ENCODE measurements at places on chromosomes 3 and 15.

DNA sequence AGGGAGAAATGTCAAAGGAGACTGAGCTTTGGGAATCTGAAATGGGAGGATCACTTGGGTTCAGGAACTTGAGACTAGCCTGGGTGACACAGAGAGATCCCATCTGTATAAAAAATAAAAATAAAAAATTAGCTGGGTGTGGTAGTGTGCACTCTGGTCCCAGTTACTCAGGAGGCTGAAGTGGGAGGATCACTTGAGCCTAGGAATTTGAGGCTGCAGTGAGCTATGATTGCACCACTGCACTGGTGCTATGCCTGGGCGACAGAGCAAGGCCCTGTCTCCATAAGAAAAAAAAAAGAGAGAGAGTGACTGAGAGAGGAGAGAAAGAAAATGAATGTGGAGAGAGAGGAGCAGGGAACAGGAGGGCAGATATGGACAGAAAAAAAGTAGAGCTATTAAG is 72.8 kb downstream of the SENP2 start:
- DNase-seq: no peak

DNA sequence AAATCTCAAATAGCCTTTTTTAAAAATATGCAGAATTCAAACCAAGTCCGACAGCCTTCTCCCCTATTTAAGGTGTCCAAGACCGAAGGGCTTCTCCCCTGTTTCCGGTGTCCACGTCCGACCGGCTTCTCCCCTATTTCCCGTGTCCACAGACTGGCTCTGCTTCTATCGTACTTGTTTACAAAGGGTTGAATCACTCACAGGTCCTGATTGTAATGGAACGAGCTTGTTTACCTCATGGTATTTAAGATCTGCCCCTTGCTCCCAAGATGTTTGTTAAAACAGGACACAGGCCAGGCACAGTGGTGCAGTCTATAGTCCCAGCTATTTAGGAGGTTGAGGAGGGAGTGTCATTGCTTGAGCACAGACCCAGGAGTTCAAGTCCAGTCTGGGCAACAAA is 90.4 kb upstream of the ROBO2 start:
- no peak for DNase-seq

GRCh38 chr3:56145410-56145809 is 322.9 kb downstream of the ERC2 start:
- DNase-seq: no peak

GRCh38 chr3:184756151-184757021 is 44.5 kb upstream of the MAGEF1 start:
- no peak for DNase-seq

- no peak for DNase-seq
Observed at GRCh38 chr15:94205366-94205765, 26.0 kb upstream of the MCTP2 start.

DNA sequence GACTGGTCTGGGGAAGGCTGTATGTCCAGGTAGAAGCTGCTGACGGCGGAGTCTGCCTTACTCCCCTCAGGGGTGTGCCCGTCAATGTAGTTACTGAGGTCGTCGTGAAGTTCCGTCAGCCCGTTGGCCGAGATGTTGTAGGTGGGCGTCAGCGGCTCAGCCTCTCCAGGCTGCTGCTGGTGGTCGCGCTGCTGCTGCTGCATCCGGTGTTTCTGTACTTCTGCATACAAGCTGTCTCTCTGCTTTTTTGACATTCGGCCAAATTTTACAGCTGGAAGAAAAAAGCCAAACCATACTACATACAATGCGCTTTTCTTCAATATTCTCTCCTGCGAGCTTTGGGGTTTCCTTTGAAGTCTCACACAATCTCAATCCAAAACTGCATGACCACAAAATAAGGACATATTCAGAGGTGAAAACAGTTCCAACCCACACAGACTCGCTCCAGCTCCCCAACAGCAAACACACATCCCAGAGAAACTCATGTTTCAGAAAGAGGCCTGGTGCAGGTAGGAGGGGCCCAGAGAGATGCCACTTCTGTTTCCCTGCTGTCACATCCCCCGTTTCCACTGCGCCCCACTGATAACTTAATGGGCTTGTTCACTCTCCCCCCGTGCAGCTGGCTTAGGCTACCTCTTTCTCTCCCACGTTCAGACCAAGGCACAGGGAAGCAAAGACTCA is 32.5 kb upstream of the ICE2 start:
- no peak for DNase-seq

- DNase-seq: no peak
Observed at GRCh38 chr3:52403955-52404354, 40.9 kb downstream of the SEMA3G start.

- no peak for DNase-seq
Observed at GRCh38 chr3:71006810-71007785, 576.4 kb downstream of the FOXP1 start.

DNA sequence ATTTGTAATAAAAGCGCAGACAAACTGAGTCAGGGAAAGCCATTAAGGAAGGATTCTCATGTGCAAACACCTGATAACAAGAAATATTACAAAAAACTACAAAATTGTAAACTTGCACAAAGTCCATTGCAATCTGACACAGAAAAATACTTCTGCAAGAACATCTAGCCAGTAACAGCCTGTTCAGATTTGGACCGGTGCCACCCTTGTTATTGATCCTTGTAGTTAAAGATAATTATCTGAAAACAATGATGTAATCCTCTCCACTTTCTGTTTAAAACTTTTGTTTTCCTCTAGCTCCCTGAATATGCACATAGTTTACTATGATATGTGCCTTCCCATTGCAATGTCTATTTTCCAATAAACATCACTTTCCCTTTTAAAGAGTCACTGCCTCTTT is 1090.2 kb downstream of the PLOD2 start:
- no peak for DNase-seq

- DNase-seq: no peak
Observed at GRCh38 chr3:30943206-30943605, 48.7 kb upstream of the GADL1 start.

DNA sequence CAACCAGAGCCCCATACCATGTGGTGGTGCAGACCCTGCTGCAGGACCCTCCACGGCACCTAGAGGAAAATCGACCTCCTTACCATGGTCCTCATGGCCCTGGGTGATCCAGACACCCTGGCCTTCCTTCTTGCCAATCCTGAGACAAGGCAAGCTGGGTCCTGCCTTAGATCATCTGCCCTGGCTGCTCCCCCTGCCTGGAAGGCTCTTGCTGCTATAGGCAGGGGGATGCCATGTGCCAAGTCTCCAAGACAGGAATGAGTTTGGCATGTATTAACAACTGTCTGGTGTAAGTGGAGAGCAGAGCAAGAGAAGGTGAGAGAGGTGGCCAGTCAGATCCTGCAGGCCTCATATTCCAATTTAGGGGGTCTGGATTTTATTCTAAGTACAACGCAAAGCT is 7.5 kb downstream of the HEG1 start:
- DNase-seq: no peak

GRCh38 chr15:58240191-58240932 is 102.2 kb downstream of the AQP9 start:
- DNase-seq: no peak

DNA sequence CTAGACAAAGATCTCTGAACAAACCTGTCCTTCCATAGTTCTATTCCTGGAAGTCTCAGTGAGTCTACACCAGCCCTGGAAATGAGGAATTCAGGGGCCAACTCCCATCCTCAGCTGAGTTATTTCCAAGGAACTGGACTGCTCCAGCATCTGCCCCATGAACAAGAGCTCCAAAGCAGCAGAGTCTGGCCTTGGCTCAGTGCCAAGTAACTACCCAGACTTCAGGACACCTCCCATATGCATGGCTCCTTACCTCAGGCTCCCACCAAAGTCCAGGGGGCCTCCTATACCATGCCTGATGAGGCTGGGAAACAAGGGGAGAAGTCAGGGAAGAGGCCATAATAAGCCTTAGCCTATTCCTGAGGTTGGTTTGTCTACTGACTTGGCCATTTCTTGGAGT is 45.0 kb downstream of the FAIM start:
- no peak for DNase-seq

DNA sequence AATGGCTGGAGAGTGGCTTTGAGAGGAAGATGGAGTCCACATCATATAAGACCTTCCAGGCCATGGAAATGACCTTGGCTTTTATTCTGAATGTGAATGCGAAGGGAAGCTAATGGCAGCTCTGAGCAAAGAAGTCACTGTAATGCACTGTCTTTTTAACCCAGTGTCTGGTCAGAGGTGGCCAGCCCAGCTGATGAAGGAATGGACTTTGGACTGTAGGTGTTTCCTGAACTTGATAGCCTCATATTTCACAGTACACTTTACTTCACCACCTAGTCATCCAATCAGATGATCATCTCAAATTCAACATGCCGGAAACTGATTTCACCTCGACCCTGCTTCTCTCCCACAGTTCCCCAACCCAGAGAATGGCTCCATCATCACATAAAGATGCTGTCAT is 33.4 kb downstream of the DCLK3 start:
- no peak for DNase-seq

- no peak for DNase-seq
Observed at GRCh38 chr3:51704511-51704950, 2.3 kb upstream of the GRM2 start.

- no peak for DNase-seq
Observed at GRCh38 chr3:16866571-16866970, 18.2 kb upstream of the PLCL2 start.

DNA sequence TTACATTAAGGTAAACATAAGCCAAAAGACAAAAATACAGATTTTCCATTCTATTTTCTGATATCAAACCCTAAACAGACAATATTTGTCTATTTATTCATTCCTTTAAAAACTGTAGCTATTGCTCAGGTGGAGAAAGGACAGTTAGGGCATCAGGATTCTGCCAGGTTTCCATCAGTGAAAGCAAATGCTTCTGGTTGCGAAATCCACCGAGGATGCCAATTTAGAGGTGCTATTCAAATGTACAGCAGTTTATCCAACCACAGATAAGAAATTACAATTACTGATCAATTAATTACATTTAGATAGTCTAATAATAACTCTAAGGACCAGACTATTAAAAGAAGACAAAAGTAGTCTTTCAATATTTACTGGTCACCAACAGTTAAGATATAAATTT is 3.9 kb downstream of the TOMM70 start:
- DNase-seq: no peak

- no peak for DNase-seq
Observed at GRCh38 chr3:170360916-170361315, 3.4 kb downstream of the SKIL start.

GRCh38 chr3:42375121-42375800 is 35.1 kb downstream of the LYZL4 start:
- DNase-seq: no peak

DNA sequence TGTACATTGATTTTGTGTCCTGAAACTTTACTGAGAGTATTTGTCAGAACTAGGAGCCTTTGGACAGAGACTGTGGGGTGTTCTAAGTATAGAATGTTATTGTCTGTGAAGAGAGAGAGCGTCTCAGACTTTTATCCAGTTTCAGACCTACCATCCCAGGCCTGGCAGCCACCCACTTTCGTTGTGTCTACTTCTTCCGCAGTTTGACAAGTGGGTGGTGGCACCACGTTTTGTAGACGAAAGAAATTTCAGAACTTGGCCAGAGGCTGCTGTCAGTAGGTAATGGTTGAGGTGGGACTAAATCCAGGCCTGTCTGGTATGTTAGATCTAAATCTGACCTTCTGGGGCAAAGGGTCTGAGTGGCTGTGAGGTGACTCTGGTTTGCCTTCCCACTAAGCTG is 13.4 kb upstream of the TRAK1 start:
- no peak for DNase-seq

DNA sequence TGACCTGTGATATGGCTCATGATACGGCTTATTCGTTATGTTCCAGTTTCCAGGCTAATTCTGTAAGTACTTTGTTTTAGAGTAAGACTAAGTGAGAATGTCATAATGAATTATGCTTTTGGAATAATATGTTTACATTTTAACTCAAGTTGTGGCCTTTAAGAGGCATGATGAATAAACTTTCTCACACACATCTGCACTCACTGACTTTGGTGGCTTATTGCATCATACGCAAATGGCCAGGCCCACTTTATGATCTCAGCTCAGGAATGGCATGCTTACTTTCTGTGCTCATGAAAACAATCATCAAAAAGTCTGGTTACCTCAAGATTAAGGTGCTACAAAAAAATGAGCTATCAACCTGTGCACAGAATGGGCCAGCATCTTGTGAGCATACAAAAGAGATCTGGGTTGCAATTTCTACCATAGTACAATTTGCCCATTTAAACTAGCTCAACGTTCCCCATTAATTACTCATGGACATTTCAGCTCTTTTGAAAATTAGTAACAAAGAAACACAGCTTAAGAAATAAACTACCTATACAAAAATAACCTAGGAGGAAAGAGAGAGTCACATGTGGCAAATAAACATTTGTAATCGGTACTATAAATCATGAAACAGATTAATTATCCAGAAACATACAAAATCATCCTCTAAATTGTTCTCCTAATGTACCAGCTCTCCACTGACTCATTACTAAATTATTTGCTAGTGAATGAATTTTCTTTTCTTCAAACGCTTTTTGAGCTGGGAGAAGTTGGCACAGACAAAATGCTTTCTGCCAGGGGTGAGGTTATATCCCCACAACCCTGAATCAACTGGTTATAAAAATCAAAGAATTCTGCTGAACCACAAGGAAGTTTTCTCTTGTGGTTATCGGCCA is 439.0 kb upstream of the ADAMTS9 start:
- no peak for DNase-seq

GRCh38 chr15:65177901-65178300 is 7.2 kb downstream of the CLPX start:
- no peak for DNase-seq

DNA sequence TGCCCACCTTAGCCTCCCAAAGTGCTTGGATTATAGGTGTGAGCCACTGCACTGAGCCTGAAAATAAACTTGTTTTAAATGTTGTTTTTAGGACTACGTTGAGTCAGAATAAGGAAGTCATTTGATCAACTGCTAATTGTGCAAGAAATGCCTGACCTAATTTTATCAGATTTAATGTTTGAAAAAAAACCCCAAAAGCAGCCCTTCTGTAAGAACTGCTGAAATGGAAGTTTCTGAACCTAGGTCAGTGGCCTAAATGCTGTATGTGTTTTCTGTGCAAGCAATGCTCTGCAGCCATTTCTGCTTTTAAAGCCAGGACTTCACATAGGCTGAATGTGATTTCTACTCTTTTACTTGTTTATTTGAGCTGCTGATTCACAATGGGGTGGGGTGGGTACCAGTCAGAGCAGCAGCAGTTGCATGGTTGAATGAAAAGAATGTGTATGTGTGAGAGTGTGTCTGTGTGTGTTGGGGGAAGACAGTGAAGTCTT is 6.6 kb downstream of the GPX1 start:
- DNase-seq: no peak

GRCh38 chr3:178084938-178085816 is 451.1 kb upstream of the KCNMB2 start:
- DNase-seq: no peak

GRCh38 chr15:43316016-43316970 is 14.1 kb downstream of the LCMT2 start:
- no peak for DNase-seq

GRCh38 chr15:80386151-80386550 is 18.0 kb upstream of the ARNT2 start:
- DNase-seq: no peak

GRCh38 chr3:11379238-11379823 is 107.1 kb downstream of the ATG7 start:
- no peak for DNase-seq
